CD4-positive, alpha-beta T cell treated with Interleukin-4 for 4 hours (primary cell): ENCODE measurements at places on chromosomes 16 and 17.

DNA sequence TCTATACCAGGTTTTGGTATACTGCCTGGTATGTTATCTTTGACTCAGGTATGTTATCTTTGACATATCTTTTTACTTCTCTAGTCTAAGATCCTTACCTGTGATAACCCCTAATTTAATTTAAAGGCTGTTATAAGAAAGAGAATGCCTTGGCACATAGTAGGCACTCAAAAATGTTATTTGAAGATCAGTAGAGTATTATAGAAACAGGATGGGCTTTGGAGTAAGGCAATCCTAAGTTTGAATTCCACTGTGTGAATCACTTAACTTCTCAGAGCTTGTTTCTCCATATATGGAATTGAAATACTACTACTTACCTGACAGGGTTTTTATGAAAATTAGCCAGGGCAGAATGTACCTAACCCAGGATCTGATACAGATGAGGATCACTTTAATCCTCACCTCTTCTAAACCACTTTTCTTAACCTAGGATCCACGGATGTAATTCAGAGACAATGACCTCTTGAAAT is 1.2 kb downstream of the BRIP1 start:
- no peak for DNase-seq

GRCh38 chr17:7711051-7711755 is 6.2 kb downstream of the EFNB3 start:
- no peak for DNase-seq

GRCh38 chr17:76092526-76093413 is 10.8 kb downstream of the EXOC7 start:
- DNase-seq, result no peak

GRCh38 chr16:72604375-72604774 is 432.4 kb upstream of the PMFBP1 start:
- no peak for DNase-seq

GRCh38 chr16:58211245-58211644 is 13.3 kb upstream of the CSNK2A2 start:
- DNase-seq, result no peak

DNA sequence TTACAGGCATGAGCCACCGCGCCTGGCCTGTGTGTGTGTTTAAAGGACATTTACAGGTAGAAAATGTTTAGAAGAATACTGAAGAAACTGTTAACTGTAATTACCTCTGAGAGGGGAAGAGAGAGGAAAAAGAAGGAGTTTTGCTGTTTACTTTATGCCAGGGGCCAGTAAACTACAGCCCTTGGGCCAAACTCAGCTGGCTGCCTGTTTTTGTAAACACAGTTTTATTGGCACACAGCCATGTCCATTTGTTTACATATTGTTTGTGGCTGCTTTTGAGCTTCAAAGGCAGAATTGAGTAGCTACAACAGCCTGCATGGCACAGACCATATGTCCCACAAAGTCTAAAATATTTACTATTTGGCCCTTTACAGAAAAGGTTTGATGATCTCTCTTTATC is 76.4 kb downstream of the GPR139 start:
- DNase-seq, result no peak

DNA sequence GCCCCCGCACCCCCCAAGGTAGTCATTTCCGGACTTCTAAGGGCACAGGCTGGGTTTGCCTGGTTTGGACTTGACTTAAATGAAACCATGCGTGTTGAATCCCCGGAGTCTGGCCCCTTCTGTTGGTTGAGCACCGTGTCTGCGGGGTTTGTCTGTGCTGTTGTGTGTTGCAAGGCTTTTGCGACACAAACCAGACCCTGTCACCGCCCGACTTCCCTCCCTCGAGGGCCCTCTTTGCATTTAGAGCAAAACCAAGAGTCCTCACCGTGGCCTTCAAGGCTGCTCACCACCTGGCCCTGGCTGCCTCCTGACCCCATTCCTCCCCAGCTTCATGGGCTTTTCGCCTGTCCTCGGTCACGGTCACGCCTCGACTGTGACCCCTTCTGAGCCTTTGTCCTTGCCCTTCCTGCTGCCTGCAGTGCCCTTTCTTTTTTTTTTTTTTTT is 7.4 kb downstream of the CRISPLD2 start:
- DNase-seq, result no peak

GRCh38 chr17:66308856-66309255 is 6.4 kb downstream of the PRKCA start:
- no peak for DNase-seq

DNA sequence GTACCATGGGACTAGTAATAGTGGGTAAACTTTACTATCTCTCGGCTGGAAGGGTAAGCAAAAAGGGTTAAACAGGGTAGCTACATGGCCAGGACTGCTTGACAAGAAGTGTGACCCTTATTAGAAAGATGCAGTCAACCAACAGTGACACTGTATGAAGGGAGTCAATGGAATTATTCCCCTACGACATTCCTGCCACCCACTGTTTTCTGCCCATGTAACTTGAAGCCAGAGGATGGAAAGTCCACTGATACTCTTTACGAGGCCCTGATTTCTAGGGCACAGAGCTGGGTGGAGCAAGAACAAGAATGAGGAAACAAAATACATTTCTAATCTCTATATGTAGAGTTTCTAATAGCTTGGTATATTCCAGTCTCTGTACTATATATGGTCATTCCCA is 1102.5 kb downstream of the CDH11 start:
- DNase-seq, result no peak
